Caudate nucleus (tissue), 63 donors: ENCODE measurements at places on chromosomes 1 and 21.

DNA sequence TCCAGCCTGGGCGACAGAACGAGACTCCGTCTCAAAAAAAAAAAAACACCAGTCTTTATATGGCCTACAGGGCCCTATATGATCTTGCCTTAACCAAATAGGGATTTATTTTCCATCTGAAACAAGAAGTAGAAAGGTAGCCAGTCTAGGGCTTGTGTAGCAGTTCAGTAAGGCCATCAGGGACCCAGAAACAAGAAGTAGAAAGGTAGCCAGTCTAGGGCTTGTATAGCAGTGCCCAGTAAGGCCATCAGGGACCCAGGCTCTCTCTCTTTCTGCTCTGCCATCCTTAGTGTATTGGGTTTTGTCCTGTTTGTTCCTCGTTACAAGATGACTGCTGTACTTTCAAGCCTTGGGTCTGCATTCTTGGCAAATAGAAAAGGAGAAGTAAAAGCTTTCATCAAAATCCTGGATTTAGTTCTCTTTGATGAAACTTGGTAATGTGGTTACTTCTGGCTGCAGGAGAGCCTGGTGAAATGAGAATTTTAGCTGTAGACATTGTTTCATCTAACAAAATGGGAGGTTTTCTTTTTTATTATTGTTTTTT, 46.1 kb downstream of the PKN2 start:
- no peak for DNase-seq

DNA sequence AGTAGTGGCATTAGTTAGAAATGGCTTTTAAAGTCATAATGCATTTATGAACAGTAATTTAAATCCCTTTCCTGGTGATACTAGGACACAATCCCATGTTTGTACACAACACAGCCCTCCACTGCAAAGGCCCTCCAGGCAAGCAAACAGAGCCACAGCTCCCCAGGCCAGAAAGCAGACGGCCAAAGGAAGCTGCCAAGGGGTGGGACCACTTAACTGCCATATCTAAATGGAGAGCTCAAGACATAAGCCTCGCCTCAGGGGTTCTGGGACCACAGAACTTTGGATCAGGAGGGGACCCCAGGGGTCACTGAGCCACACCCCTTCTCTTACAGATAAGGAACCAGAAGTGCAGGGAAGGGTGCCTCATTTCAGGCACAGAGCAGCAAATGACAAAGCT, 189.7 kb downstream of the KCNH1 start:
- DNase-seq = no peak

DNA sequence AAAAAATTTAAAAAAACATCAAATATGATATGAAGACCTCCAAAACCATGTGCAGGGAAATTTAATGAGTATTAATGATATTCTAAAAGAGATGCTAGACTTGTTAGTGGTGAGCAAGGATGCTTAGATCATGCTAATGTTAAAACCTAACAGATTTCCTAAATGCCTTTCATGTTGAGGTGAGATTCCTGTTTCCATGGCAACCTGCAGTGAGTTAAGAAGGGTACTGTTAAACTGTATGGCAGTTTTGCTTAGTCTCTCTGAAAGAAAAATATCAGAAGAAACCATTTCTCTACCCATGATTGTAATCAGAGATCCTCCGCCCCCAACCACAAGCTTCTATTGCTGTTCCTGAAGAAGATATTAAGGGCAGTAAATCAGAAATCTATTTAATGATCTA, 321.6 kb upstream of the LRRC7 start:
- no peak for DNase-seq

DNA sequence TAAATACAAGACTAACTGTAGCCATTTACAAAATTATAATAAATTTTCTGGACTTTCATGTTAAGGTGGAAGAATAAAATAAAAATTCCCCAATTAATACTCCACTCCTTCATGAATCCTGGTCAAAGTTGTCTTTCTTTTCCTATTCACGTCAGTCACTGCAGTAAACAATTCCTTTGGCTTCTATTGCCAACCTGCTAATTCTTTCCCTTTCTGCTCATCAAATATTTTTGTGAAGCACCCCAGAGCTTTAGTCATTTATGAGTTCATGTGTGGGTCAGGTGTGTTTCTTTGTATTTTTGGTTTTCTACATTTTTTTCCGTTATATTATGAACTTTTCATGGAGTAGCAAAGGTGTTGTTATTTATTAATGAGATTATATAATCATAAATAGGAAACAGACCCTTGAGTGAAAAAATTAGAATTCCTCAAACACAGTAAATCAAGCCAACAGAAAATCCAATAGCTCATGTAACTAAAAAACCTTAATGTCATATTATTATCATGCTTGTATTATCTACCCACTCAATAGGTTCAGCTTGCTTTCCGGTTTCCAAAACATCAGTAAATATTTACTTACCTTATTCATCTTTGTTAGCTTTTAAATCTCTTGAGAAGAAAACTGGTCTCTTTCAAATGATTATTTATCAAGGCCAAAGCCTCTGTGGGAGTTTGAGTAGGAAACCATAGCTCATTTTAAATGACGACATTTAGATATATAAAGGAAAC, 29.6 kb upstream of the PLA2G4A start:
- no peak for DNase-seq

DNA sequence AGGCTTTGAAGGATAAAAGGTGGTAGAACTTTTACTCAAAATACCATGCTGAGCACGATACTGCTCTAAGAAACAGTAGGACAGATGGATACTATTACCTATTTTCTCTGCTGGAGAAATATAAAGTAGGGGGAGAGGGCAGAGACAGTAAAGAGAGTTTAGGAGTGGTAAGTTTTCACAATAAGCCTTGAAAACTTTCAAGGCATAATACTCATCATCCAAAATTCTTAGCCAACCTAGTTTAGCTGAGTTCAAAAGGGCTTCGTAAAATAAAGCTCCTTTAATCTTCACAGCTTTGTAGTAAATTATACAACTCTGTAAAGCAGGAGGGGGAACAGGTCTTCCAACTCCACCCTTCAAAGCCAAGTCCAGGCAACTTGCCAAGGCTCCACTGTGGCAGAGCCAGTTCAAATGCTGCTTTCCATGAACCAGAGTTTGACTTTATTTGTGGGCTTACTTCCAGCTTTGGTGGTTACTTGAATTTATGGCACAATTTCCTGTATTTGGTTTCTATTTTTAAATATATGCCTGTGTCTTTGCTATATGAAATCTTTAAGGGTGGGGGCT, 15.5 kb downstream of the TEX38 start:
- DNase-seq = no peak

DNA sequence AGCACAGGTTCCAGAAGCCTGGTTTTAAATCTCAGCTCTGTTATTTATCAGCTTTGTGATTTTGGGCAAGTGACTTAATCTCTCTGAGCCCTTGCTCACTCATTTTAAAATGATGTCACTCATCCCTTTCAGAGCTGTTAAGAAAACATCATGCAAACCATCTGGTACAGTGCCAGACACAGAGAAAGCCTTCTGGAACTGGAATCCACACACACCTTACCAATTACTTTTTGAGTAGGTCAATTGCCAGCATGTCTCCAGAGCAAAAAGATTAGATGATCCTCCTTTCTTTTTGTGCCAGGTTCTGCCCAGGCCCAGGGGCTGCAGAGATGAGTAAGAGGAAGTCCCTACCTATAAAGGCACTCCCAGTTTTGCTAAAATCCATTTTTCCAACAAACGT, 61.3 kb downstream of the ROR1 start:
- DNase-seq = no peak

GRCh38 chr21:42154237-42155044, 64.5 kb upstream of the ABCG1 start:
- DNase-seq = no peak

GRCh38 chr1:145942405-145942804, 15.1 kb upstream of the RBM8A start:
- DNase-seq = no peak

- no peak for DNase-seq
Observed at GRCh38 chr1:160080381-160081100, 797 bp upstream of the KCNJ9 start.

DNA sequence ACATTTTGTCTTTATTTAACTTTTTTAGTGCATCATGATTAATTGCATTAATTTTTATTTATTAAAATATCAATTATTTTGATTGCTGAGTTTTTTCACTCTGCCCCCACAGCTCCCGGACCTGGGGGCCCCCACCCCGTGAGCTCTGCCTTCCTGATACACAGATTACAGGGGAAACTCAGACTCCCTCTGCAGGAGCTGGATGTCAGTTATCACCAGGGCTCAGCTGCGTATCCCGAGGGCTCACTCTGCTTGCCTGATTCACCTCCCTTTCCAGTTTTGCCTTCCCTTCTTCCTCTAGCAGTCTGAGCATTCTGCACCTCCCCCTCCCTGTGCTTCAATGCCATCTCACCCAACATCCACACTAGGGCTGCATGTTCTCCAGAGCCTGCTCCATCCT, 98.2 kb downstream of the ATP1A1 start:
- no peak for DNase-seq

DNA sequence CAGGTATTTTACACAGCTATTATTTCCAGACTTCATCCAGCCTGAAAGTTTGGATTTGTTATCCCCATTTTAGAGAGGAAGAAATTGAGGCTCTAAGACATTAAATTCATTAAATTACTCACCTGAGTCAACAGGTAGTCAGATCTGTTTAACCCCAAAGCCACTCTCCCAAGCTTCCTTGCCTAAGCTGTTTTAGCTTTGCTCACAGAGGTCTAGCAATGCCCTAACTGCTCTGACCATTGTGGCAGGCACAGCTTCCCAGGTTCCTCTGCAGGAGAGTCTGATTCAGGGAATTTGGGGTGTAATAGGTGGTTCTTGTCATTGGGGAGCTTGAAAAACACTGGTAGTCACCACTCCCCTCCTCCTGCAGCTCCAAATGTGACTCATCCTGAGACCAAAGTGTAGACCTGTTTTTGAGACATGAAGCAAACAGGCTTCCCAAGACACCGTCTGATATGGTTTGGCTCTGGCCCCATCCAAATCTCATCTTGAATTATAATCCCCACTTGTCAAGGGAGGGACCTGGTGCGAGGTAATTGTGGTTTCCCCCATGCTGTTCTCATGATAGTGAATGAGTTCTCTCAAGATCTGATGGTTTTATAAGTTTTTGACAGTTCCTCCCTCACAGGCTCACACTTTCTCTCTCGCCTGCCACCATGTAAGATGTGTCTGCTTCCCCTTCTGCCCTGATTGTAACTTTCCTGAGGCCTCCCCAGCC, 142.8 kb upstream of the DNAH14 start:
- DNase-seq = no peak

DNA sequence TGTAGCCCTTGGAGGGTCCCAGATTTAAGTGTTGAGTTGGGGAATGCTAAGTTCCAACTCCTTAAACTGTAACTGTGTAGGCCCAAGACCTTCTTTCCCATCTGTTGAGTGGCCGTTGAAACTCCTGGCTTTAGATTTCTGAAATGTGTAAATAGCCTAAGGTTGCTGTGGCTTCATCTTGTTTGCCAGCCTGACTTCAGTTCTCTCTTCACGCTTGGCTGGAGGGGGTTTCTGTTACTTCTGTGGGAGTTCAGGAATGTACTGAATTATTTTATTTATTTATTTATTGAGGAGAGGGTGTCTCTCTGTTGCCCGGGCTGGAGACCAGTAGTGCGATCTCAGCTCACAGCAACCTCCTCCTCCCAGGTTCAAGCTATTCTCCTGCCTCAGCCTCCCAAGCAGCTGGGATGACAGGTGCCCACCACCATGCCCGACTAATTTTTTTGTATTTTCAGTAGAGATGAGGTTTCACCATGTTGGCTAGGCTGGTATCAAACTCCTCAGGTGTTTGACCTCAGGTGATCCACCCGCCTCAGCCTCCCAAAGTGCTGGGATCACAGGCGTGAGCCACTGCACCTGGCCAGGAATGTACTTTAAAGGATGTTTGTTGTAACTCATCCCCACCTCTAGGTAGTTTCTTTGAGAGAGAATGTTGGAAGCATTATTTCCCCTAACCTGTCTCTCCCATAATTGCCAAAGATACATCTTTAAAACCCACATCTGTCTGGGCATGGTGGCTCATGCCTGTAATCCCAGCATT, 5.9 kb downstream of the TTC39A start:
- no peak for DNase-seq

DNA sequence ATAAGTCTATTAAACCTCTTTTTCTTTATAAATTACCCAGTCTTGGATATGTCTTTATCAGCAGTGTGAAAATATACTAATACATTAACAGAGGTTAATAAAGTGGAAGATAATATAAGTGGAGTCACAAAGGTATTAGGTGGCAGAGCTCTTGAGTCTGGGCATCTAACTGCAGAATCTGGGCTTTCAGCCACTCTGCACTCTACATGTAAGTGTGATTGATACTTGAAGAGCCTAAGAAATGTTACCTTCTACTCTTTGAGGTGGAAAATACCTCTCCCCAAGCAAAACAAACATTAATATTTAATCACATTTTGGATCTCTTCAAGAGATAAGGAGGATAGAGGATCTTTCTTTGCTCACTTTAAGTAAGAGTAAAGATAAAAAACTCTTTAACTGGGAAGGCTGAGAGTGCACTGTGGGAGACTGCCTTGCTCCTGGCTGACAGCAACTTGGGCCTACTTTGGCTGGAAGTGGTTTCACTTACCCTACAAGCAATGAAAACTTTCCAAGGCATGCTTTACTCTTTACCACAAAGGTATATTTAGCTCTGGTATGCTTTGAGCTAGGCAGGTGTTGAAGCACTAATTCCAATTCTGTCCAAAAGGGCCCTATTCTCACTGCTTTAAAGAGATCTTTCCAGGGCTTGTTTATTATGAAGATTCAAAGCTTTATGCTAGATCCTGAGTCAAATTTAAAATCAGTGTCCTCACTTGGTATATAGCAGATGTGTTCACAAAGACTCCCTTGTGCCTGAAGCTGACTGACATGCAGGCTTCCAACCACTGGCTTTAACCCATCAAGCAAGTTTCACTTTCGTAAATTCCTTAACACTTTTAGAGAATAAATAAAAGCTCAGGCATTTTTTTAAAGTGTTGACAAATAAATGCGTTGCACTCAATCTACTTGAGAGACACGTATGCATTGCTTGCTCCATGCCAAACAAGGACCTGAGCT, 245.3 kb upstream of the ZP4 start:
- no peak for DNase-seq

GRCh38 chr1:184473176-184473966, 86.5 kb downstream of the C1orf21 start:
- no peak for DNase-seq

GRCh38 chr1:181423301-181423918, 59.9 kb upstream of the CACNA1E start:
- no peak for DNase-seq

DNA sequence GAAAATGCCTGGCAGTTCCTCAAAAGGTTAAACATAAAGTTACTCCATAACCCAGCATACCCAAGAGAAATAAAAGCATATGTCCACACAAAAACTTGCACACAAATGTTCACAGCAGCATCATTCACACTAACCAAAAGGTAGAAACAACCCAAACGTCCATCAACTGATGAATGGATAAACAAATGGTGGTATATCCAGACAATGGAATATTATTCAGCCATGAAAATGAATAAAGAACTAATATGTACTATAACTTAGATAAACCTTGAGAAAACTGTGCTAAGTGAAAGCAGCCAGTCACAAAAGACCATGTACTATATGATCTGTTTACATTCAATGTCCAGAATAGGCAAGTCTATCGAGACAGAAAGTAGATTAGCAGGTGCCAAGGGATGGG, 60.4 kb downstream of the CAMK2N1 start:
- no peak for DNase-seq

GRCh38 chr1:41882486-41882885, 36.2 kb downstream of the HIVEP3 start:
- DNase-seq = no peak

- no peak for DNase-seq
Observed at GRCh38 chr1:23625459-23625858, 66.1 kb upstream of the RPL11 start.
